Brain microvascular endothelial cell (primary cell): ENCODE measurements at places on chromosomes 3 and 15.

DNA sequence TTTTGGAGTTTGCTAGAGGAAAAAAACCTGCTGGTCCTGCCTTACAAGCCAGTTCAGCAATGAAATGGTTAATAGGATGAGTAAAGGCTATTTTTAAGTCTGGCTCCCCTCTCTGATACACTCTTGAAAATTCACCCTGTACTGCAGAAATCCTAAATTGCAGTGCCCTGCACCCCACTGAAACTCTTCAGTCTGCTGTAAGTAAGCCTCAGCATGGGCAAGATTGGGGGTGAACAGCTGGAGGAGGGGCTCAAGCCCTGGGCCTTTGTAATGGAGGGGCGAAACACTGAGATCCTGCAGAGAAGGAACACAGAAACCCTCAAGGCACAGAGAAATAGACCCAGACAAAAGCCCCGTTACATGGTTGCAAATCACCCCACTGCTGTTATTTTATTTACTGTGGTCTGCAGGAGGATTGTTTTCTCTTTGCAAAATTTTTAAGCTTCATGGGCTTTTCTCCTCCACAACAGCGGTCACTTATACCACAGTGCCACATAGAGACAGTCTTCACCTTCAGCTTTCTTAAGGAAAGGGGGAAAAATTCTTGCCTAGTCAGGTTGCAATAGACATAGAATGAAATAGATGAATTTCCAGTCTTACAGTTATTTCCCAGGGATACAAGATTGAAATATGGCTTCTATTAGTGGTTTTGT lies 45.0 kb downstream of the SOX2 start:
- no peak for DNase-seq

DNA sequence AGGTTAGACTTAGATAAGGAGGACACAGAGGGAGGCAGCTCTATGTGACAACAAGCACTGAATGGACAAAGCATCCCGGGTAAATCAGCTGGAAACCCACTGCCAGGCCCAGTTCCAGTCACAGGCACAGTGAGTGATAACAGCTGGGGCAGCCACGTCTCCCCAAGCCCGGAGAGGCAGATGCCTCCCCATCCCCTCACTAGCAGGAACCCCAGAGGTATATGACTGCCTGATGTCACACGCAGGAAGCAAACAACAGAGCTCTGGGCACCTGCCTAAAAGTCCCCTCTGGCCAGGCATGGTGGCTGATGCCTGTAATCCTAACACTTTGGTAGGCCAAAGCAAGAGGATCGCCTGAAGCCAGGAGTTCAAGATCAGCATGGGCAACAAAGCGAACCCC lies 18.2 kb downstream of the C15orf62 start:
- no peak for DNase-seq

GRCh38 chr15:100041127-100041828 lies 300.5 kb downstream of the ADAMTS17 start:
- DNase-seq, result no peak

GRCh38 chr3:133663569-133664313 lies 2.0 kb upstream of the TOPBP1 start:
- peak; percentile 59 for DNase-seq

DNA sequence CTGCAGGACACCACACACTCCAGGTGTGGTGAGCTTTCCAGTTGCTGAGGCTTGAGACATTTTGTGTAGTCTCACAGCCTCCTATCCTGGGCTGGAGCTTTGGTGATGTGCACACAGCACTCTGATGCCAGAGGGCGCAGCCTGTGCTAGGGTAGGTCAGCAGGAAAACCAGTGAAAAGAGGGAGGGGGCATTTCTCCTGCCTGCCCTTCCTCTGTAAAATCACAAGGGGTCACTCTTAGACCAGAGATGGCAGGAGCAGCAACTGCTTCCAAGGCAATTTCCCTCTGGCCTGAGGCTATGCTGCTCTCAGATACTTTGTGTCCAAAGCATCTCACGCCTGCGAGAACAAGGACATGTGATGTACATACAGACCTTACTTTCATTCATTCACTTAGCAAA lies 16.5 kb upstream of the MUSTN1 start:
- no peak for DNase-seq

GRCh38 chr3:67481126-67481525 lies 173.3 kb downstream of the SUCLG2 start:
- no peak for DNase-seq

GRCh38 chr3:129016720-129017483 lies 15.8 kb downstream of the EFCC1 start:
- no peak for DNase-seq

DNA sequence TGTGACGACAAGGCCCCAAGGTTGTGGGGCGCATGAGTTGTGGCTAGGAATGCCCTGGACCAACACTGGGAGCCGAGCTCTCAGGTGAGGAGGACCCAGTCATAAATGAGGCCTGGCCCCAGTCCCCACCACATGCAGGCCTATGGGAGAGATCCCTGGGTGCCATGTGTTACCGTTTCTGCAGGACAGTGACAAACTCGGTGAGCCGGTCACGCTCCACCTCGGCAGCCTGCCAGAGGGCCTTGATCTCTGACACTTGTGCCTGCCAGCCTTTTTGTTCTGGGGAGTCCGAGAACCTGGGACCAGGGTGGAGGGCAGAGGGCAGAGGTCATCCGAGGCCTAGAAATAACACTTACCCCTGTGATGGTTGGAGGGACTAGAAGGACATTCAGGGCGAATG lies 27.7 kb upstream of the HHATL start:
- no peak for DNase-seq

GRCh38 chr3:31462050-31462569 lies 70.6 kb upstream of the STT3B start:
- no peak for DNase-seq

DNA sequence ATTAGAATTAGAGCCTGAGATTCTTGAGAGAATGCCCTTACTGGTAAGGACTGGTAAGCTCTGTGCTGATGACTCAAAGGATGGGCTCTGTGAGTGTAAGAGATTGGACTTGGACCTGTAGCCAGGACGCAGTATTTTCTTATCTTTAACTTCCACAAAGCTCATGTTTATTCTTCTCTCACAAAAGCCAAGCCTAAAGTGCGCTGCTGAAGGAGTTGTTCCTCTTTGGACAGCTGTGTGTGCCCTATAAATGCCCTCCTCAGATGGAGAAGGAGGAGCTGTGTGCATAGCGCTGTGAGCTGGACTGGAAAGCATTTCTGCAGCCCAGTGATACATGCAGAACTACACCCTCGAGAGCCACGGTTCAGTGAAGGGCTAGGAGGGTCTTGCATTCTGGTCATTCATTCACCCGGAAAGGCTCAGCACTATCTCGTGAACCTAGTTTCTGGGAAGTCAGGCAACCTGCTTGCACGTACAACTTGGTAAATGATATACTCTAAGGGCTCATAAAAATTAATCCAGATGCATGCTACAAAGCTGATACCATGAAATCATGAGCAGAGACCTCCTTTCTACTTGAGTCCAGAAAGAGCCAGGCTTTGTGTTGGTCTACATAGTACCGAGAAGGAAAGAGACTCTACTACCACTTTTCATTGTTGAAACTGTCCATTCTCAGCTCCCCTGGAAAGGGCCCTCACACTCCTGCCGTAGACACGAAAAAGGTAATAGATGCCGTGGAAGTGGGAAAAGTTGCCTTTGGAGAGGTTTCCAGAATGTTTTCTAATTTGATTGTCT lies 103.0 kb upstream of the TBL1XR1 start:
- peak; percentile 42 for DNase-seq

DNA sequence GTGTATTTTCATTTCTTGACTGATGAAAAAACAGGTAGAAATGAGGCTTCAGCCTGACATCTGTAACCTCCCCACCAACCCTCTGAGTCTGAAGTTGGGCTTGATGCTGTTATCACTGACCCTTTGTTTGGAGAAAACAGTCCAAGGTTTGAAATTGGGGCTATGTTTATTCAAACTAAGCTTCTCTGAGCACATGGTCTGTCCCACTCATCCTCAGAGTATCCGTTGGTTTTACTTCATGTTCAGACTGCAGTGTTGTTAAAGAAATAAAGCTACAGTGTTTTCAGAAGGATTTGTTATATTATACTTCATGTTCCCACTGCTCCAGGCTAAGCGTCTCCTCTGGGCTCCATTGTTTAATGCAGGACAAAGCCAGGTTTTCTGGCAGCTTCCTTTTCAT lies 6.0 kb downstream of the MAPKBP1 start:
- no peak for DNase-seq

- DNase-seq, result peak; percentile 61
Observed at GRCh38 chr3:10950476-10951294, 41.9 kb upstream of the SLC6A1 start.

GRCh38 chr15:46309914-46310313 lies 675.1 kb downstream of the SQOR start:
- DNase-seq, result no peak

GRCh38 chr3:151281671-151282324 lies 3.5 kb upstream of the P2RY14 start:
- peak; percentile 92 for DNase-seq

GRCh38 chr3:65883613-65884012 lies 155.1 kb downstream of the MAGI1 start:
- no peak for DNase-seq

DNA sequence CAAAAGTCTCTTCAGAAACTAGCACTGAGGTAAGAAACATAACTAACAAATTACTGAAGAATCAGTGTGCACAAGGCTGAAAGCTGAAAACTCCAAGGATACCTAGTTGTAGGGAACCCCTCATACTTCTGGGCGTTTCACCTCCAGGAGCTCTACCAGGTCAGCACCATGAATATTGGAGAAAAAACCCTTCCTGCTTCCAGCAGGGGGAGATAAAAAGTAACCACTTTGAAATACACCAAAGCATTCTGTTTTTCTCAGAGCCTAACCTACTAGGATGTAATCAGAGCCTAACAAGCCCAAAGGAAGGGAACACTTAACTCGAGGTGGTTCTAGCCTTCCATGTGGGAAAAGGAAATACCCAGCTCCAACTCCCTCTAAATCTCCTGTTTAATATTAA lies 175.8 kb upstream of the MME start:
- peak; percentile 16 for DNase-seq

- no peak for DNase-seq
Observed at GRCh38 chr3:27545061-27545460, 60.9 kb upstream of the SLC4A7 start.

DNA sequence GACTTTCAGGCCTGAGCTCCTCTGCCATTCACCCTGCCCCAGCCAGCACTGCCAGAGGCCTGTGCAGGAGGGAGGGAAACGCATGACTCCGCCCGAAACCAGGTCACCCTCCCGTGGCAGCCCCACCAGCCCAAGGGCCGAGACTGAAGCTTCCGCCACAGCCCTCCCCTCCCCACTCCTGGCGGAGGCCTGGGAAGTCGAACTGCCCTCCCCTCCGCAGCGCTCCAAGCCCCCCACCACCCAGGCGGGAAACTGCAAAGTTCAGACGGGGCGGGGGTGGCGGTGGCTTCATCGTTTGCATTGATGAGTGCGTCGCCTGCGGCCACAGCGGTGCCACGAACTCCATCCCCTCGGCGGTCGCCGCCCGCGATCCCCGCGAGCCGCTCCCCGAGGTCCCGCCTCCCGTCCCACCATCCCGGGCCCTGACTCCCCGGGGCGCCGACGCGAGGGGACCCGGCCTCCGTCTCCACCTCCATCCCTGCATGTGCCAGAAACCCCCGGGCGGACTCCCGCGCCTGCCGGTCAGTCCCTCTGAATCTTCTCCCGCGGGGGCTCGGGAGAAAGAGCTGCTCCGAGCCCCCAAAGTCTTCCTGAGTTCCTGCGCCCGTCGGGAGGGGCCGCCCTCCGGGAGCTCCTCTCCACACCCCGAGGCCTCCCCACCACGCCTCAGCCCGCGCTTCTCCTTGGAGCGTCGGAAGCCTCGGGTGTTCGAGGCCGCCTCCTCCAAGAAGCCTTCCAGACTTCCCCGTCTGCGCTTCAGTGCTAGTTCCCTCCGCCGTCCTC lies 698 bp downstream of the MELTF start:
- DNase-seq, result no peak

DNA sequence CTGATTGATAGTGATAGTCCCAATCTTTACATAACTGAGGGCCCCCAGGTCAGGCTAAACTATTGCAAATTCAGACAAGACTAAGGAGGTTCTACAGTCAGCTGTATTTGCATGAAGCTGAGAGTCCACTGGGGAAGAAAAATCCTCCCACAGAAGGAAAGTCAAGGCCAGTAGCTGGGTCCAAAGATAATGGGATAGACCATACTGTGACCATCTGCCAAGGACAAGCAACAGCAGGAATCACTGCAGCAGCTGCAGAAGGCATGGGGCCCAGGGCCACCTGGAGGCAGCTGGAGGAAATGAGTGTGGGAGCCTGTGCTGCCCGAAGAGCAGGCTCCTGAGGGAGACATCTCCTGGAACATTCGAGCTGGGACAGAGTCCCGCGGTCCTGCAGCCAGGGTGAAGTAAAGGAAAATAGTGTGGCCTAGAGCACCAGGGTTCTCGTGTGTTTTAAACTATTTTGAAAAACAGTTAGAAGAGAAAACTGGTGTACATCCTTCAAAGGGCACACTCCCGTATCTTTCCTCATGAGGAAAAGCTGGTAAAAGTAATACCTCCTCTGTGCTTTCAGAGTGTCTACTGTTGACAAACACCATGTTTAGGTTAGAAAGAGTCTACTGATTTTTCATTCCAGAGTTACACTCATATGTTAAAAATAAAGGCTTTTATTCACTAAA lies 13.2 kb upstream of the TMEM212 start:
- peak; percentile 86 for DNase-seq

DNA sequence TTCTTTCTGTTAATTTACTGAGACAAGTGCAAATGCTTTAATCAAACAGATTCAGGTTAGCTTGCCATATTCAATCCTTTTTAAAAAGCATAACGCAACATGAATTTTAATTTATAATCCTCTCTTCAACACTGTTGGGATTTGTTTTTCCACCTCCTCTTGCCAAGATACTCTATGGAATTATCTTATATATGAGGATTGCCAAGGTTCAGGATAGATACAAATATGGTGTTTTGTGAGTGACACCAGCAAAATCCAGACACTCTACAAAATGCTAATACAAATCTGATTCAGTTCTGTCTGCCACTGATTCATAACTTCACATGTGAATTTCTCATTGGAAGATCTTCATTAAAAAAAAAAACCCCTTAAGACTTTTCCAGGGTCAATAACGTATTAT lies 104.8 kb downstream of the FBN1 start:
- DNase-seq, result no peak

GRCh38 chr15:65938604-65939003 lies 69.3 kb downstream of the RAB11A start:
- DNase-seq, result no peak

GRCh38 chr3:46110701-46111493 lies 83.6 kb upstream of the XCR1 start:
- DNase-seq, result peak; percentile 37

- DNase-seq, result no peak
Observed at GRCh38 chr3:102301155-102301880, 133.5 kb upstream of the ZPLD1 start.
